ENCODE measurements at places on chromosomes 11 and 22.

DNA sequence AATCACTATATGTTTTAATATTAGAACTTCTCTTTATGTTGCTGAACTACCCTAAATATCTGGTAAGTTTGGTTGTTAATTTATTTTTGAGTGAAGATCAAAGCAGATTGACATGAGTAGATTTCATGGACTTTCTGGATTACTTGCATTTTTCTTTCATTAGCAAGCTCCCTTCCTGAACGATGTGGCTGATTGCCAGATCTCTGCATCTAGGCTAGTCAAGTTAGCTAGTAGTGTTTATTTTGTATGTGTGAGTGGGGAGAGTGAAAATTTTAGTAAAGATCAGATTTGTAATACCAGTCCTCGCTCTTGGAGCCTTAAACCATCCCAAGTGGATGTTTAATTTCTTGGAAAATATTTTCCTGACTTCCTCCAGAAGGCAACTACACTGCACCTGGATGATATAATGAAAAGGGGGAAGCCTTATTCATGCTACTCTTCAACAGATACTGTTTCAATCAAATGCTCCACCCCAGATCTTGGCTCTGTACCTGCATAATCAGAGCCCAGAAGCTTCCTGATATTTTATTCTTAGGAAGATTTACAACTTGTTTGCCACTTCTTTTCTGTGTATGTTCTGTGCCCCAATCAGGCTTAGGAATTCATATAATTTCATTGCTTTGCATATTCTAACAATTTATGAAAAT lies 143.2 kb upstream of the GRIA4 start:
- DNase-seq: no peak

GRCh38 chr11:132910011-132910760 lies 622.1 kb downstream of the OPCML start:
- DNase-seq: no peak

GRCh38 chr11:724049-724777 lies 18.2 kb downstream of the EPS8L2 start:
- peak; percentile 41 for DNase-seq

- no peak for DNase-seq
These were observed 7.8 kb downstream of the BCR start for GRCh38 chr22:23187871-23188700.

DNA sequence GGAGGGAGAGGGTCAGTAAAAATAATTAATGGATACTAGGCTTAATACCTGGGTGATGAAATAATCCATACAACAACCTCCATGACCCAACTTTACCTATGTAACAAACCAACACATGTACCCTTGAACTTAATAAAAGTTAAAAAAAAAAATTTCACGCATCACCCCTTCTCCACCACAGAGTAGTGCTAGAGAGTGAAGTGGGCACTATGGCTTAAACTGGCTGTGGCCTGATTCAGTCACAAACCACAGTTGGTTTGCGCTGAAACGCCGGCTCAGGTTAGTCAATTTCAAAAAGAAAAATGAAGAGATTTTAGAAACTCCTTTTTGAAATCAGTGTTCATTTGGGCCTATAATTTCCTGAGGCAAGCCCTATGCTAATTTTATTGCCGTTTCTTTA lies 144.3 kb downstream of the TRPC6 start:
- no peak for DNase-seq

- DNase-seq: no peak
These were observed 10.0 kb upstream of the JAML start for GRCh38 chr11:118234833-118235232.

DNA sequence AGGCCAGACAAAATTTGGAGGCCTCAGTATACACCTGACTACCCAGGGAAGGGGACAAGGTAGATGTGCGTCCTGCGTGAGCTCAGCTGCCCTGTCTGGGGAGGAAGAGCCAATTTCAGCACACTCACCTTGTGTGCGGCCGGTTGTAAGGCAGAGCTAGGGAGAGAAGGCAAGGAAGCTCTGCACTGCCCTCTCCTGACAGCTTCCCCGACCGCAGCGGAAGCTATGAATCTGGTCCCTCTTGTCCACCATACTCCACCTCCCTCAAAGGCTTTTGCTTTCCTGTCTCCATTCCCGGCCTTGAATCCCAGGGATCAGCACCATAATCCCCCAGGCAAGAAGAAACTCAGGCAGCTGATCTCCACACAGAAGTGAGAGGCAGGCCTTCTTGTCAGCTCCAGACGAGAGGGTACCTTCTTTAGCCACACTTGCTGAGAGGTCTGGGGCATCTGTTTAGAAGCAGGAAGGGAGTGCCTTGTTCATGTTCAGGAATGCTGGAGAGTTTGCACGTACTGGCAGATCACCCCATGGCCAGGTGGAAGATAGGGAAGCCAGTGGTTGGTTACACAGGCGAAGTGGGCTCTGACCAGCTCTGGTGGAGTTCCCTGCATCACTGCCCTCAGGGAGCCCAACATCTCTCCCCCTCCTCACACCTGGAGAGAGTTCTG lies 62.5 kb downstream of the FEZ1 start:
- DNase-seq: peak; percentile 58

DNA sequence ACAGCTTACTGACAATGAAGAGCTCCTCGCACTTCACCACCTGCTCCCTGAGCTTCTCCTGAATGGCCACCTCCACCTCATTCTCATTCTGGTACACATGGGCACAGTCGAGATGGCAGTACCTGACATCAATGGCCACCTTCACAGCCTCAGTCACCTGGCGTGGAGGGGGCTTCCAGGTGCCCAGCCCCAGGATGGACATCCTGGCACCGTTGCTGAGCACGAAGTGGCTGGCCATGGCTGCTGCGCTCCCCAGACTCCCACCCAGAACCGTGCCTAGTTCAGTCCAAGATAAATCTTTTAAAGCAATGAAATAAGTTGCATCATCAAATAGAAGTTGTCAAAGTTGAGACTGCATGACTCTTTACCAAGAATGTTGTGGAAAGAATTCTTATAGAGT lies 128.1 kb upstream of the SOX6 start:
- DNase-seq: no peak

DNA sequence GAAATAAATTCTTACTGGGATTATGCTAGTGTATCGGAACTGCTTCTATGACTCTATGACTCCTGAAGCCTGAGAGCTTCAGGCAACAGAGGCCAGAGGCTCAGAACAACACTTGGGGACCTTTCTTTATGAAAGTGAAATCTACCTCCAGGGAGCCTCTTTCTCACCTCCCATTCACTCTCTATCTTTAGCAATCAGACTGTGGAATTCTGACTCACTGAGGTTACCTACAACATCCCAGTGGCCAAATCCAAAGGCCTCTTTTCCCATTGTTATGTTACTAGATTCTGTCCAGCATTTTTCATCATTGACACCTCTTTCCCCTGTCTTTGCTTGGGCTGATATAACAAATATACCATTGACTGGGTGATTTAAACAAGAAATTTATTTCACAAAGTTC lies 14.1 kb upstream of the CYB5R2 start:
- no peak for DNase-seq

DNA sequence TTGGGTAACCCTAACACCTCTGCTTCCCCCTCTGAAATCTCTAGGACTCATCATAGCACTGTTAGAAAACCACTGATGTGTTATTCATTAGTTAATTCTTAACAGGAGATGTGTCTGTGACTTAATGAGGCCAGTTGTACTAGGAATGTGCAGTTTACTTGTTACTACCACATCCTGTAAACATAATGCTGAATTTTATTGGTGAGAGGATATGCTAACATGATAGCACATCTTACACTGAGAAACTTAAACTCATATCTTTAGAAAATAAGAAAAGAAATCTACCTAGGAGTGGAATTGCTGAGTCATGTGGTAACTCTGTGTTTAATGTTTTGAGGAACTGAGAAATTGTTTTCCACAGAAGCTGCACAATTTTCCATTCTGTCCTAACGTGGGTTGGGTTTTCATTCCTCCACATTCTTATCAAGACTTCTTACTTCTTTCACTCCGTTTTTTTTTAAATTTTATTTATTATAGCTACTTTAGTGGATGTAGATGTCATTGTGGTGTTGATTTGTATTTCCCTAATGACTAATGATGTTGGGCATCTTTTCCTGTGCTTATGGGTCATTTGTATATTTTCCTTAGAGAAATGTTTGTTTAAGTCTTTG lies 33.7 kb downstream of the RNF121 start:
- DNase-seq: peak; percentile 30

- no peak for DNase-seq
These were observed 32.9 kb downstream of the FAT3 start for GRCh38 chr11:92257536-92257935.

GRCh38 chr11:116963813-116964212 lies 126.4 kb upstream of the APOA1 start:
- DNase-seq: no peak

- DNase-seq: peak; percentile 48
These were observed 2.7 kb downstream of the RBM14 start for GRCh38 chr11:66619080-66619554.

DNA sequence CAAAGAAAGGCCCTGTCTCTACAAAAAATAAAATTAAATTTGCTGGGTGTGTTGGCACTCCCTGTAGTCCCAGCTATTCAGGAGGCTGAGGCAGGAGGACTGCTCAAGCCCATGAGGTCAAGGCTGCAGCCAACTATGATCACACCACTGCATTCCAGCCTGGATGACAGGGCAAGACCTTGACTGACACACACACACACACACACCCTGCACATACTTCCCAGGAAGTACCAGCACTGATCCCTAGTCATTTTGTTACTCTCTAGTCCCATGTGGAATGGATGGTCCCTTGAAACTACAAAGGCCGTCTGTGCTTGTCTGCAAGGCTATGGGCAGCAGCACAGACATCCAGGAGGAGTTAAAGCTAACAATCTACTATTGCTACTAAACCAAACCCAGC lies 59.7 kb upstream of the CYP2D6 start:
- DNase-seq: no peak

- no peak for DNase-seq
These were observed 611.8 kb downstream of the BRD1 start for GRCh38 chr22:49215840-49216239.

- DNase-seq: peak; percentile 17
These were observed 43.0 kb upstream of the KLHL35 start for GRCh38 chr11:75475767-75476650.

GRCh38 chr22:38429499-38430068 lies 25.4 kb downstream of the KCNJ4 start:
- no peak for DNase-seq

GRCh38 chr11:69193151-69193550 lies 37.4 kb downstream of the SMIM38 start:
- DNase-seq: no peak

DNA sequence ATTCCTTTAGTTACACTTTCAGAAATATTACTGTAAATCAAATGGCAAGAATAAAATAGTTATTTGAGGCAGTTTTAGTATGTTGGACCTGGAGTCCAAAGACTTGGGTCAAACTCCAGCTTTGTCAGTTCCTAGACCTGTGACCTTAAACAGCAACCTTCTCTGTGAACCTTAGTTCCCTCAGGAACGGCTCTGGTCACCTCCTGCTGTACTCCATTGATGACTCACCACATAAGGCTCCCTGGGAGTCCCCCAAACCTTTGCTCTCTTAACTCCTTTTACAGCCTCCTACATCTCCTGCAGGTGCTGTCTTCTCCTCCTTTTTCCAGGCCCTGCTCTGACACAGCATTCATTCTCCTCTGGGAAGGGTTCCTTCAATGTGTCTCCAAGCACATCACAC lies 29.1 kb downstream of the LIMK2 start:
- no peak for DNase-seq

GRCh38 chr22:46964773-46965550 lies 202.5 kb downstream of the TBC1D22A start:
- no peak for DNase-seq

- no peak for DNase-seq
These were observed 70.1 kb downstream of the FAM181B start for GRCh38 chr11:82663535-82663934.

DNA sequence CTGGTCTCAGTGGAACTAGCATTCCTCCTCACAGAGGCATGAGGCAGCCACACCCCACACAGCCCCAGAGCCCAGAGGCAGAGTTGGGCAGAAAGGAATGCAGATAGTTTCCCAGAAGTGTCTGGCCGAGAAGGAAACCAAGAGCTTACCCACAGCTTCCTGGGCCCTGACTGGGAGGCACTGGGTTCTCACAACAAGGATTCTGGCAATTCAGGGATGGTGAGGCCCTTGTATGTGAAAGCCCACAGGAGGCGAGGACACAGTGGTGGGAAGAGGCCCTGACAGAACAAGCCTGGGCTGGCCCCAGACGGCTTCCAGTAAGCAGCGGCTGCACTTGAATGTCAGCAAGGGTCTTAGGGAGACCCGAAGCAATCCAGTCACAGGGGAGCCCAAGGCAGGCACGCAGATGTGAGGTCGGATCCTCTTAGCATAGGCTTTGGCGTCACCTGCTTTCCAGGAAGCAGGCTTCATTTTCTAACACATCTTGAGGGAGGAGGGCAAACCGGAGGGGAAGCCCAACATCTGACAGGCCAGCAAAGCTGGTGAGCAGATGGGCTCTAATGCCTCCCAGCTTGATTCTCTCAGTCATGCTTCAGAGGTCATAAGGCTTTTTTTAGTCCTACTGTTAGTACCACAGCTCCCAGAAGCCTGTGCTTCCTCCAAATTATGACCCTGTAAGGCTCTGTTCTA lies 78.3 kb upstream of the AKIP1 start:
- DNase-seq: peak; percentile 91

GRCh38 chr11:44389963-44390605 lies 80.1 kb upstream of the ALX4 start:
- no peak for DNase-seq

GRCh38 chr11:120012245-120012644 lies 125.7 kb downstream of the TRIM29 start:
- DNase-seq: no peak
